ENCODE measurements at places on chromosomes 13 and 19.
A peak's percentile ranks its signal among the peaks of the same experiment; 100 is the strongest.

DNA sequence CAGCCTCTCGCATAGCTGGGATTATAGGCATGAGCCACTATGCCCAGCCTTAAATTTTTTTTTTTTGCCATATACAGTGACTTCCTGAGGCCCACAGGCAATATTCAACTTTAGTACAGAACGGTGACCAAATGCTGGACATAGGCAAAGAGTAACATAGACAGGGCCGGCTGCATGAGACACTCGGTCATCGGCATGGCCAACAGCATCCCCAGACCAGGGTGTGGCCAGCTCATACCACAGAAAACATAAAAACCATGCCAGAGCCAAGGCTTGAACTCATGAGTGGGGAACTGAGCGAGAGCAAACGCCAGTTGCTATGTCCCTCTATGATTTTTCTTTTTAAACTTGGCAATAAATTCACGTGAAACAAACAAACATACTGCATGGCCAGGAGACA lies 17.0 kb downstream of the KANK2 start:
- no peak for DNase-seq

GRCh38 chr13:107842562-107843180 lies 372.7 kb downstream of the LIG4 start:
- DNase-seq, result no peak

GRCh38 chr19:16000024-16000663 lies 51.3 kb downstream of the OR10H4 start:
- no peak for DNase-seq

DNA sequence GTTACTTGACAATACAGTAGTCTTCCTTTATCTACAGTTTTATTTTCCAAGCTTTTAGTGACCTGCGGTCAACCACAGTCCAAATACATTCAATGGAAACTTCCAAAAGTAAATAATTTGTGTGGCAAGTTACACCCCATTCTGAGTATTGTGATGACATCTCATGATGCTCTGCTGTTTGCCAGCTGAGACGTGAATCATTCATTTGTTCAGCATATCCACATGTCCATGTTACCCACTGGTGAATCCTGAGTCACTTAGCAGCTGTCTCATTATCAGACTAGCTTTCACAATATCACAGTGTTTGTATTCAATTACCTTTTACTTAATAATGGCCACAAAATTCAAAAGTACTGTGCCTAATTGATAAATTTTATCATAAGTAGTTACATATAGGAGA lies 179.8 kb downstream of the PRR20E start:
- no peak for DNase-seq

GRCh38 chr19:11995174-11995573 lies 30.3 kb downstream of the ZNF763 start:
- no peak for DNase-seq

DNA sequence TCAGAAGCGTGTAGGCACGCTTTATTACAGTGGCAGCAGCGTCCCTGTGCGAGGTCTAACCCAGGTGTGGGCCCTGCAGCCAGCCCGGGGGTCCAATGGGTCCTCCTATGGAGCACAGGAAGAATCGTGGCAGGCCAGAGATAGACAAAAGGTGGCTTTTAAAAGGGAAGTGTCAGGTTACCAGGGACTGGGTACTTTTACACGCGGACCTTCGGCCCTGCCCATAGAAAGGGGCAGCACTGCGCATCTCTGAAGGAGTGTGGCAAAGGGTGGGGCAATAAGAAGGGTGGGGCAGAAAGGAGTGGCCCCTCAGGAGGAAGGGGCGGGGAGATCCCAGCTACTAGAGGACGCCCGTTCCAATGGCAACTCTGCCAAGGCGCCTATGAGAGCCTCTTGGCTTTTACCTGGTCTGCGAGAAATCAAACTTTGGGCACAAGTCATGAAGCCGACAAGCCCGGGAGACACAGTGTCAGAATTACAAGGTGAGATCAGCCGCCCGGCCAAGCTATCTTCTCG lies 1419.8 kb downstream of the UQCRFS1 start:
- peak; percentile 48 for DNase-seq

- no peak for DNase-seq
Measured at GRCh38 chr13:25847145-25847544, 204.7 kb downstream of the SHISA2 start.

- DNase-seq, result no peak
Measured at GRCh38 chr19:54364775-54365257, at the start of gene LAIR1. LAIR1 (minus strand) TSS chr19:54364931; CDS start chr19:54364804, 127 bp downstream.

DNA sequence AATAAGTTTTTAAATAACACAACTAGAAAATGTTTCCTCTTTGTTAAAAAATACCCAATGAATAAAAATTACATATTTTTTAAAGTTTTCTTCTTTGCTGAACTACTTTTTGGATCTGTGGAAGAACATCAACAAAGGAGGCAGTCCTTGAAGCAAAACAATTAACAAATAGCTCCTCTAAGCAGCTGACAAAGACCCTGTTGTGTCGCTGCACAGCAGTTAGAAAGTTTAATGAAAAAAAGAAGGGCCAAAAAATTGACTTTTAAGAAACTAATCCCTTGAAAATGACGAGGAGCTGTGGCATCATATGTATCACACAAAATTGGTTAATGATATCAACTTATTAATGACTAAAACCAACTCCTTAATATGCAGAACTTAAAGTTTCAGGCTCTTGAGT lies 72.1 kb downstream of the SLITRK1 start:
- DNase-seq, result no peak

DNA sequence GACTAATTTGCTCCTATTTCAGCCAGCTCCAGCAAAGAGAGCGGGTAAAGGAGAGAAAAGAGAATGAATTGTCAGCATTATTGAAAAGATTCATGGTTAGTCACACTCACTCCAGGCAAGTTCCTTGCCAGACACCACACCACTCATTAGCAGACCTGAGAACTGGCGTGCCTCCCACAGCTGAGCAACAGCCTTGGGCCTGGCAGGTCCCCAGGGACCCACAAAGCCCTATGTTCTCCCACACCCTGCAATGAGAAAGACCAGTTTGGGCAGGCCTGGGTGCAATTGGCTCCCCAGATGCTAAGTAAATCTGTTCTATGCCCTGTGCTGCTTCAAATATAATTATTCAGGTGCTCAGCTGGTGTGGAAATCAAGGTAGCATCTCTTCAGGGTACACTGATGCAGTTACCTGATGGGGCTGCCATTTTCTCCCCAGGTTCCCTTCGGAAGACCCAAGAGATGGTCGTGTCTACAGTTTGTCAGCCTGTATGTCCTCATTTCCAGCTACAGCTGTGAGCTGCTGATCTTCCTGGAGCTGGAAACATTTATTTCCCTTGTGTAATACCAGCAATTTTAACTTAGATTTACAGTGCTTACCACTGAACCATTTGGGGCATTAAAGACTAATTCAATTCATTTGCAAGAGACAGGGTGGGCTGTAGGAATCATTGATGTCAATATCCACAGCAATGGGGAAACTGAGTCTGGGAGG lies 405.0 kb downstream of the COG6 start:
- DNase-seq, result no peak

- no peak for DNase-seq
Measured at GRCh38 chr19:5547881-5548280, 19.9 kb downstream of the TINCR start.

DNA sequence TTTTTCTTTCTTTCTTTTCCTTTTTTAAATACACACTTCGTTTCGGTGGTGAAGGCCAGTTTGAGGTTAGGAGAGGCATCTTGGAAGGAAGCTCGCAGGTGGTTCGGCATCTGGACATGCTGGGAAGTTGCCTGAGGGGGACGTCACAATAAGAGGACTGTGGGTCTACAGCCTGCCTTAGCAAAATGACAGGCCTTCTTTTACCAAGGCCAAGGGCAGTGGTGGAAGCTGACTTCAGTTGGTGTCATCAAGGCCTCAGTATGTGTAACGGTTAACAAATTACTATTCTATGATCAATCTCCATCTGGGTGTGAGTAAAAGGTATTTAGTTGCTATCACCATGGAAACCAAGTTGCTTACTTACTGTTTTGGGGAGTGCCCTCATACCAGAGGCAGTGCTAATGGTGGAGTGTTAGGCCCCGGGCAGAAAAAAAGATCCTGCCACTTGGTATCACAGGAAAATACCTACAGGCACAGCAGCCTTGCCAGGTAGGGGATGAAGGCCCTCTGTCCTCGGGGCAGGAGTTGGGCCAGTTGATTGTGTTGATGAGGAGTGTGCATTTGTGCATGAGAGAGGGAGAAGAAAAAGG lies 10.3 kb downstream of the ACTN4 start:
- DNase-seq, result no peak

DNA sequence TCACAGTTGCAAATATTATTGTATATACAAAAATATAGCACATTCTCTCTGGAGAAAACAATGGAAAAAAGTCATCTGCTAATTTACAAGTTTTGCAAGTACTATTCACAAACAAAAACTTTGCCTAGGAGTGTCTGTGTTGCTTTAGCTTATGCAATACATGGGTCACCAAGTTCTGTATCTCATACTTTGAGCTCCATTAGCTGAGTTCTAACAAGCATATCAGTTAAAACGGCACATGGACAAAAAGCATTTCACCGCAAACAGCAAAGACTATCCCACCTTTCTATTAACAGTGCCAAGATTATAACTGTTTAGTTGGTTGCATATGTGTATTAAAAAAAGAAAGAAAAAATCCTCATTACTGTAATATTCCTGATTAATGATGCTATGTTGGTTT lies 4.6 kb downstream of the SPRY2 start:
- DNase-seq, result no peak

GRCh38 chr19:40143612-40144011 lies 47.6 kb upstream of the MAP3K10 start:
- DNase-seq, result no peak

DNA sequence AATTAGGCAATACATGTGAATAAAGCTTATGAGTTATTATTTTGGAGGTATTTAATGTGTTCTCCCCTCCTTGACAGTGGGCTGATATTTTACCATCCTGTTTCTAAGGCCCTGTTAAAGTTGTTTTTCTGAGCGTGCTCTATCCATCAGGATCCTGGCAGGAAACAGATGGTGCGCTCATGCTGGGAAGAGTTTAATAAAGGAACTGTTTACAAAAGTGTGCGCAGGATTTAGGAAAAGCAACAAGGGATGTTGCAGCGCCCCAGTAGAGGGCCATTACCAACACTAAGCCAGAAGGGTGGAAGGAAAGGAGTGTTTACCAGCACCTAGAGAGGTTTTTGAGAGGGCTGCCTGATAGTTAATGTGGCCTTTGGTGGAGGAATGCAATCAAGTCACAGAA lies 374.5 kb downstream of the KCNRG start:
- no peak for DNase-seq

GRCh38 chr19:17893766-17894165 lies 22.0 kb downstream of the SLC5A5 start:
- no peak for DNase-seq

DNA sequence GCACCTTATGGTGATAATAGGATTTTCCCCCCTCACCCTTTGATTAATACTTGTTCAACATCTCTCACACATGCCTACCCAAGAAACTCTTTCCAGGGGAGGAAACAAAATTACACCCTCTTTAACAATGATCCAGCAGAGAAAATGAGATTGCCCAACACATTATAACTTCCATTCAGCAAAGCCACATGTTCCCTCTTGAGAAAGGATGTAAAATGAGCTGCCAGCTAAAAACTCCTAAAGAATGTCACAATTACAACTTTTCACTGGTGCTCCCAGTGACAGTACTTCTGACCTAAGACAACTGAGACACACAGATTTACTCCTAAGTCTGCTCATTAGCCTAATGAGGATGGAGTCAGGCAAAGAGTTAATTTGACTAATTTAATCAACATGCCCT lies 621.4 kb downstream of the DIAPH3 start:
- no peak for DNase-seq

- no peak for DNase-seq
Measured at GRCh38 chr19:41324231-41324702, 14.3 kb downstream of the CCDC97 start.

DNA sequence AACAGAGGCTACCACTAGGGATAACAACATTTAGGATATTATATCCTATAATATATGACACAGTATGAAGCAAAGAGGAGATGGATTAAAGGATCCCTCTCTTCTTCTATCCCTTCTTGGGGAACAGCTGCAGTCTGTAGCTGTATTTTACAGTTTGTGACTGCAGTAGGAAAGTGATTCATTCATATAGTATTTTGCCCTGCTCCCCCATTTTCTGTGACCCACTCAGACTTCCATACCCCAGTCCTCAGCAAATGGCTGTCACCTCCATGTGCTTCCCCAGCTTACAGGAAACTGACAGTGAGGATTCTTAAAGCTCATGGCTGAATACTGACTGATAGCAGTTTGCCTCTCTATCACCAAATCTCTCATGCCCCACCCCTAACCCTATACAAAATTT lies 27.5 kb downstream of the MICU2 start:
- no peak for DNase-seq

- DNase-seq, result no peak
Measured at GRCh38 chr13:46057256-46058015, 4.9 kb upstream of the ZC3H13 start.

- no peak for DNase-seq
Measured at GRCh38 chr19:38210458-38210987, 13.5 kb downstream of the DPF1 start.

DNA sequence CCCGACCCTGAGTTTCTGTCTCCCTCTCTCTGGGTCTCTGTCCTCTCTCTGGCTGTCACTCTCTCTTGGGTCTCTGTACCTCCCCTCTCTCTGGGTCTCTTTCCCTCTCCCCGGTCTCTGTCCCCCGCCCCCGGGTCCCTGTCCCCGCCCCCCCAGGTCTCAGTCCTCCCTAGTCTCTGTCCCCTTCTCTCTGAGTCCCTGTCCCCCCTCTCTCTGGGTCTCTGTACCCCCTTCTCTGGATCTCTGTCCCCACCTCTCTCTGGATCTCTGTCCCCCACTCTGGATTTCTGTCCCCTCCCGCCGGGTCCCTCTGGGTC lies 2.3 kb upstream of the FTL start:
- DNase-seq, result no peak

DNA sequence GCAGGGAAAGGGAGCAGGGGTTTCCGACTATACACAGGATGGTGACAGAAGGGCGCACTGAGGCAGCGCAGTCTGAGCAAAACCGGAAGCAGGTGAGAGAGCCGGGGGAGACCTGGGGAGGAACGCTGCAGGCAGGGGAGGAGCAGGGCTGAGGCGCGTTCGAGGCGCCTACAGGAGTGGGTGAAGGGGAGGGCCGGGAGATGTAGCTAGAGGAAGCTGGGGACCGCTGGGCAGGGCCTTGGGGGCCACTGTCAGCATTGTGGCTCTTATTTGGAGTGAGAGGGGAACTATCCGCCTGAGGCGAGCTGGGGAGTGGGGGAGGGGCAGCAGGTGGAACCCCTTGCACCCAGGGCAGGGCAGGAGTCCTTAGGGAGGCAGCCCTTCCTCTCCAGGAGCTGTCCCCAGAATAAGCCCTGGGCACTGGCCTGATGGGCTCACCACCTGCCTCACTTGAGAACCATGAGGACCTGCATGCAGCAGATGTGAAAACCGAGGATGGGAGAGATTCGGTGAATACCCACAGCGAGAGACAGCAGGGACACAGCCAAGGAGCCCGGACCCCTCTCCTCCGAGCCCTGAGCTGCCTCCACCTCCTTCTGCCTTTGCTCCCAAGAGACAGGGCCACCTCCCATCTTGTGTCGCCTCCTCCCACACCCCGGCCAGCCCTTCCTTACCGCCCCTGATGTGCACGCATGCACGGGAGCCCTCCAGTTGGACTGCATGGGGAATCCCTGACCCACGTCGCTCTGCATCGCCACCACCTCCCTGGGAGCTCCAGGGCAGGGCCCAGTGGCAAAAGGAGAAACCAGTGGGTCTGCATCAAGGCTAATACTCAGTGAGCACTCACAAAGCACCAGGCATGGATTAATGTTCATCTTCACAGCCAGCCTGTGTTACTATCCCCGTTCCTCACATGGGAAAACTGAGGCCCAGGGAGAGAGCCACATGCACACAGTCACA lies 10.3 kb downstream of the AKT2 start:
- DNase-seq, result no peak

Measured in NCI-H1048 (cell line).